Cortex of kidney (tissue), 1 donor: ENCODE measurements at places on chromosomes 7 and 10.

DNA sequence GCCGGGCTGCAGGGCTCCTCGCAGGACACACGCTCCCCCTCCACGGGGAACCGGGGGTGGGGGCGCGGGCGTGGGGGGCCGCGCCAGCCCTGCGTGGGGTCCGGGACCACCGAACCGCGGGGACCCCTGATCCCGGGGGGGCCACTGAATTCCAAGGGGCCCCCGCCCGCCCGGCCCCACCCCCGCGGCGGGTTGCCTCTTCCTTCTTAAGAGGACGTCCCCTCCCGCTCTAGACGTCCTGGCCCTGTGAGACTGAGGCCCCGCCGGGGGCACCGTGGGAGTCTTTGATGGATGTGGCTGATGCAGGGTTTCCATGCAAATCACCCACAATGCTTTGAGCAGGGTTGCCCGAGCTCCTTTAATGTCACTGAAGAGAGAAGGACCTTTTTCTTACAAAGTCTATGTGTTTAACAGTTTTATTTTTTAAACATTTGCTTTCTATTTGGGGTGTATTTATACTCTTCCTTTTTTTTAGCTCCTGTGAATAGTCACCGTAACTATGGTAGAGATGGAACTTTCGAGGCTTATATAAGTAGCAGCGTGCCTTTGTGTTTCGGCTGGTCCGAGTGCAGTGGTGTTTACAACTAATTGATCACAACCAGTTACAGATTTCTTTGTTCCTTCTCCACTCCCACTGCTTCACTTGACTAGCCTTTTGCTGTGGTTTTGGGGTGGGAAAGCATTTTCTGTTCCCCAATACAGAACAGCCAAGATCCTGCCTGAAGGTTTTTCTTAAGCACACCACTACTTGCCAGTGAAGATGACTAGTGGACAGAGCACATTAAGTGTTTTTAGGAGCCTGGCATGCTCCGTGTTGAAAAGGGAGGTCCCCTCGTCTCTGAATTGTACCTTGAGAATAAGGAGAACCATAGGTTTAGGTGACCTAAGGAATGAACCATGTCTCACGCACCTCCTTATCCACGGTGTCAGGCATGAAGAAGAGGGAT is 44.8 kb downstream of the PDIA4 start:
- DNase-seq, result no peak

GRCh38 chr10:62813981-62814380 is 2.2 kb downstream of the EGR2 start:
- DNase-seq, result no peak

DNA sequence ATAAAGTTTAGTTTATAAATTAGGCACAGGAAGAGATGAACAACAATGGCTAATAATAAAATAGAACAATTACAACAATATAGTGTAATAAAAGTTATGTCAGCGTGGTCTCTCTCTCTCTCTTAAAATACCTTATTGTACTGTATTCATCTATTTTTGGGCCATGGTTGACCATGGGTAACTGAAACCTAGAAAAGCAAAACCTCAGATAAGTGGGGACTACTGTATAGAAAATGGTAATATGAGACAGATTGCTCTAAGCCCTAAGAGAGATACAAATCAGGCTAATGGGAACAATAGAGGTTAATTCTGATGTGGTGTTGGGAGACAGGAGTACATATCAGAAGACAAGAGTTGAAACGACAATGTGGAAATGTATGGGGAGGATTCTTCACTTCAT is 86.2 kb downstream of the ZNF365 start:
- DNase-seq, result no peak

DNA sequence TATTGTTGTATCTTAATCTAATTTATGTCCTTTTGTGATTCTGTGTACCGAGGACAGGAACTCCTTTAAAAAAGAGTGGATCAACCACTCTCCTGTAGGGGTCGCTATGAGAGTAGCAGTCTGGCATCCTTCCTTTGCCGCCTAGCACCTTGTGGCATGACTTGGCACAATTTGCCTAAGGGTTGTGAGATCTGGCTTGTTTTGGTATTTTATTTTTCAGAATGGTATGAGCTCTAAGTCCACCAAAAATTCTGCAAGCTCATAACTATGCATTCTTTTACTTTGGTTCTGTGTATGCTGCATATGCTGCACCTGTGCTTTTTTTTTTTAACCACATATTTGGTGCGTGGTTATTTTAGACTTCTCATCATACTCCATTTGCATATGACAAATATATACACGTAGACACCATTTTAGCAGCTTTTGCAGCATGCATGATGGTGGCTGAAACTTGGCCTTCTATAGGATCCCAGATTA is 112.8 kb downstream of the CDK14 start:
- no peak for DNase-seq

DNA sequence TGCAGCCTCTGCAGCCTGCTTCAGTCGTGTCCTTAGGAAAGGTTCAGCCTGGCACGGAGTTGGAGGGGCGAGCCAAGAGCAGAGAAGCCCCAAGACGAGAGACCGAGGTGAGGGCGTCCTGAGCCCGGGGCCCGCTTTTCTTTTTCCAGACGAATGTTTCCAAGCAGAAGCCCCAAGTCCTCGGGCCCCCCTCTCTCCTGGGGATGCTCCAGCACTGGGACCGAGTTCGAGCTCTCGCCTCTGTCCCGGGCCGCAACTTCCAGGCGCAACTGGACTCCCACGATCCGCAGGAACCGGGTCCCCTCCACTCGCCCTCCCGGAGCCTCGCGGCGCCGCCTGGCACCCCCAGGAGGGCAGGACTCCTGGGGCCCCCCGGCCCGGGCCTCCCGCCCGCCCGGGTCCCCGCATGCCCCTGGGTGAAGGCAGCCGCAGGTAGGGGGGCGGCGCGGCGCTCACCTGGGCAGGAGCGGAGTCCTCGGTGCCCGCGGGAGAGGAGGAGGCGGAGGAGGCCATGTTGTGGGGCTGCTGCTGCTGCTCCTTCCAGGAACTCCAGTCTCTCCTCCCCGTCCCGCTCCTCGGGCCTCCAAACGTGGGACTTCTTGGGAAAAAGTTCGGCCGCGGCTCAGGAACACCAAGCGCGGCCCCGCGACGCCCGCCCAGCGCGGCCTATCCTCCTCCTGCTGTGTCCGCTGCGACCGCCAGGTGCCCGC is 45.3 kb upstream of the CDK1 start:
- DNase-seq, result no peak

GRCh38 chr7:30649717-30650420 is 32.4 kb downstream of the CRHR2 start:
- no peak for DNase-seq

GRCh38 chr7:42237811-42238541 is 967 bp upstream of the GLI3 start:
- no peak for DNase-seq

DNA sequence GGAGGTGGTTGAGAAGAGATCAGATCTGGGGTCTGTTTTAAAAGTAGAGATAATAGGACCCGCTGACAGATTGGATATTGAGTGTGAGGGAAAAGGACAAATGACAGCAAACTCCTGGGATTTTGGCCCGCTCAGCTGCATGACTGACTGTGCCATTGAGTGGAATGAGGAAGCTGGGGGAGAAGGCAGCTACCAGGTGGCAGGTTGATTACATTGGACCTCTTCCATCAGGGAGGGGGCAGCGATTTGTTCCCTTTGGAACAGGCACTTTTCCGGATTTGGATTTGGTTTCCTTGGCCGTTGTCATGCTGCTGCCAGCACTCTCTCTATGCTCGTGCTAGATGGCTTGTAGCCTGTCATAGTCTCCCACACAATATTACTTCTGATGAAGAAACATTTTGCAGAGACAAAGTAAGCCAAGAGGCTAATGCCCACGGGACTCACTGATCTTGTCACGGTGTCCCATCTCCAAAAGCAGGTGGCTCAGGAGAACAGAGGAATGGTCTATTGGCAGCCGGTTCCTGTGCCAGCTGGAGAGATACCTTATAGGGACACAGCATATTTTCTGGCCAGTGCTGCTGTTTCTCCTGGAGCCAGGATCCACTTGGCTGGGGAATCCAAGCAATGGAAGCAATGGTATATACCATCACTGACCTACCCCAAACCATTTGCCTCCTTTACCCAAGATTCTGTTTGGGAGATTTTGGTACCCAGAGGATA is 69.1 kb upstream of the WAC start:
- DNase-seq, result no peak

GRCh38 chr10:90885176-90885575 is 13.4 kb downstream of the RPP30 start:
- no peak for DNase-seq

- DNase-seq, result no peak
Measured at GRCh38 chr7:157299613-157300368, 37.0 kb upstream of the DNAJB6 start.

- no peak for DNase-seq
Measured at GRCh38 chr7:27316311-27316710, 73.7 kb downstream of the EVX1 start.

DNA sequence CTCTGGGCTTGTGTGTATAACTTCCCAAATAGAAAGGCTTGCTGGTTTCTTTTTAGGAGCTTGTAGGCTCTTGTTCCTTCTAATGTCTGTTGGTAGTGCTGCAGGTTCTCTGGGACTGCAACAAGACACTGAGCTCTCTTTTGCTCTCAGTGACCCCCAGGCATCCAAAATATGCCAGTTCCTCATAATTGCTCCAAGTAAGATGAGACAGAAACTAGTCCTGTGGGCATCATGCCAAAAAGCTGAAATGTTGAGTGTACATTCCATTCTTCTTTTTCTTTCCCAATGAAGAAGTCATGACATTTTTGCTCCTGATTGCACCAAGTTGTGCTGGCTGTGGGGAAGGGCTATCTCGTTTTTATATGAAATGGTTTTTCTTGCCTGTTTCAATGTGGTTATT is 7.1 kb upstream of the BTBD16 start:
- no peak for DNase-seq
